Lung (tissue), 17 donors: ENCODE measurements at places on chromosomes 2 and 18. TPM values are rescaled to one million over a fixed set of nuclear protein-coding genes. Genes with fewer than 3 reads are reported as not detected.

- no peak for DNase-seq
Measured at GRCh38 chr2:134075204-134075603, 178.7 kb upstream of the MGAT5 start.

The TEX44 gene
- not detected for total RNA-seq

The CCT7 gene
- total RNA-seq: 207 TPM

GRCh38 chr2:38167968-38168350 lies 92.0 kb upstream of the CYP1B1 start:
- DNase-seq: no peak

The RELCH gene
- 31.1 TPM for total RNA-seq
